ENCODE measurements at places on chromosomes 11 and 22. TPM values are rescaled to one million over a fixed set of nuclear protein-coding genes. Genes with fewer than 3 reads are reported as not detected.
A peak's percentile ranks its signal among the peaks of the same experiment; 100 is the strongest.

DNA sequence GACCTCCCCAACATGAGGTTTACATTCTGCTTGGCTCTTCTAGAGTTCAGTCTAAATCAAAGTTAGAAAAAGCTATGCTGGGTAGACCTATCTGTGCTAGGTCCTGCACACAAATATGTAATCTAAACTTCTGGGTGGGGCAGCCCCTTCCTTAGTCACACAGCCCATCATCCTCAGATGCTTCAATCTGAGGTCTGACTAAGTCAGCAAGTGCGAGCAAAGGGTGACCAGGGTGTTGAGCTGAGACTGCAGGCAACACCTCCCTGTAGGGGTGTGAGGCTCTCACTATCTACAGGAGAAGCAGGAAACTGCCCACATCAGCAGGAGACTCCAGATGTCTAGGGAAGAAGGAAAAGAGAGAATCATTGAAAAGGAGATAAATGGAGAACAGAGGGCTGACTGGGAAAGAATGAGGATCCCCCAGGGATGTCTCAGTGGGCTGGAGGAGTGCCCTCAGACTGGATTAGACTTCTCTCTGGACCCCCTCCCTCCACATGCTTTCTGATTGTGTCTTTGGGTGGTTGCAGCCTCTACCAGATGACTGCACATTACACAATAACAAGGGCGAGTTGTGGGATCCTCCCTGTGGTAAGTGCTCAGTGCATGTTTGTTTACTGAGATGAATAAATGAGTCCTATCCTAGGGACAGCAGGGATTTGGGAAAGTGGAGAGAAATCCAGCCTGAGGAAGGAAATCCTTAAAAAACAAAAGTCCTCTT is 266.2 kb upstream of the PLET1 start:
- no peak for DNase-seq

DNA sequence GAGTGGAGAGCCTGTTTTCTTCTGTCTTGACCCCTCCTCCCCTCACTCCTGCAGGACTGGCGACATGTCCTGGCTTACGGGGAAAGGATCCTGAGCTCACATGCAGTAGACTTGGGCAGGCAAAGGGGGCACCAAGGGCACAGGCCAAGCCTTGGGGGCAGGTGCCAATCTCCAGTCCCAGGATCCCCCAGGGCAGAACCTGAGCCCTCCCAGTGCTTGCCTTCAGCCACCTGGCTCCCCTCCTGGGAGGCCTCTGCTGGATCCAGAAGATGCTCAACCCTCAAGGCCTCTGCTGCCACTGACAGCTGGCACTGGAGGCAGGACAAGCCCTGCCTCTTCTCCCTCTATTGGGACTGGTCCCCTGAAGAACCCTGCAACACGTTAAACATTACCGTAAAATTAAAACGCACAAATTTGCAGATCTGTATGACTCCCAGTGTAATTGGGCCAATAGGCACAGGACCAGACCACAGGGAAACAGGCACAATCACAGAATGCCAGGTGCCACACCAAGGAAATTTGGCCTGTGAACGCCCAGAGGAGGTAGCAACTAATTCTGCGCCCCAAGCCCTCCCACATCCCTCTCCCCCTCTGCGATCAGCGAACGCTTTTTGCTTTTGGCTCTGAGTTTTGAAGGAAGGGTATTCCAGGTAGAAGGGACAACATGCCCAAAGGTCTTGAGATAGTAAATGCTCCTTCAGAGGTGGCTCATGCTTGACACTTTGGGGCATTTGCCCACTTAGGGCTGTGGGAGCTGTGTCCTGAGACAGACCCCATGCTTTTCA is 967 bp upstream of the LZTR1 start:
- DNase-seq = no peak

GRCh38 chr22:36332623-36333332 is 55.0 kb downstream of the MYH9 start:
- DNase-seq = peak; percentile 64

DNA sequence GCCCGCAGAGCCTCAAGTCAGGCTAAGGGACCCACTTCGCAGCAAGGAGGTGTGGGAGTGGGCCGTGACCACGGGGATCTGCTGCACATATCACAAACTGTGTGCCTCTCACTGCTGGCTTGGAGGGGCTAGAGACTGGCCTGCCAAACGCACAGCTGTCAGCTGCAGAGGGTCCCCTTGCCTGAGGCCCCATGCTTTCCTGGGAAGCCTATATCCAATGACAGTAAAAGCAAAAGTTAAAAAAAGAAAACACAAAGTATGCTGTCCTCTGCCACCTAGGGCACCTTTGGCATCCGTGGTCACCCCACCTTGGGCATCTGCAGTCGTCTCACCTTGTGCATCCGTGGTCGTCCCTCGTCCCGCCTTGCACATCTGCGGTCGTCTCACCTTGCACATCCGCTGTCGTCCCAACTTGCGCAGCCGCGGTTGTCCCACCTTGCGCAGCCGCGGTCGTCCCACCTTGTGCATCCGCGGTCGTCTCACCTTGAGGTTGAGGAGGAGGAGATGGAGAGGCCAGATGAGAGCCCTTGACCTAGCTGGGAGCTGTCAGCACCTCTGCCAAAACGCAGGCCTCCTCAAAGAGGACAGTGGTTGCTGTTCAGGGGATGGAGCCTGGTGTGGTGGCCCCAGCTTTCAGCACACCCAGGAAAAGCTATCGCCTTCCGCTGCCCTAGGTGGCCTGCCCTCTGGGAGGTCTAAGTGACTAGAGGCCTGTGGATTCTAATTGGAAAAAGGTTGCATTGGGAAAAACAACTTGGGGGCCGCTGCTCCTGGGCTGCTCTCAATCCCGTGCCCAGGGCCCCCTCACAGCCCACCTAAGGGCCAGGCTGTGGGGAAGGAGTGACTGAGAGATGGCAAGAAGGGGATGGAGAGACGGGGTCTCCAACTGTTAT is 90.5 kb downstream of the MYEOV start:
- no peak for DNase-seq

DNA sequence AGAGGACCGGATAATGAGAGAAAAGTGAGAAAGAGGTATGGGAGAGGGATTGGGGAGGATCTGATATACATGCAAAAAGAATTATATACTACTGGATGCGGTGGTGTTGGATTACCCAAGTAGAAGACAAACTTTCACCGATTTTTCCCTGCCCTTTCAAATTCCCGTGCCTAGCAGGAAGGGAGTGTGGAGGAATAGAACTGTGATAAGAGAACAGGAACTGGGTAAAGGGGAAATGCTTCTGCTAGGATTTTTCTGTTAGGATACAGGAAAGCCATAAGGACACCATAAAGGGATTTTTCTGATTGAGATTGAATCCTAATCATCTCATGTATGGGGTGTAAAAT is 480 bp upstream of the MTMR2 start:
- DNase-seq = no peak

SULT4A1 gene
- not detected for total RNA-seq

All from endothelial cell of umbilical vein (primary cell).